ENCODE measurements at places on chromosomes 2 and 18. TPM values are rescaled to one million over a fixed set of nuclear protein-coding genes. Genes with fewer than 3 reads are reported as not detected.
A peak's percentile ranks its signal among the peaks of the same experiment; 100 is the strongest.

GRCh38 chr2:234100686-234101085 lies 50.2 kb downstream of the SPP2 start:
- no peaks in the 10 kb centered on the region for H3K4me1 ChIP-seq
- no peaks in the 10 kb centered on the region for H3K27me3 ChIP-seq
- H3K36me3 ChIP-seq = no peaks in the 10 kb centered on the region

DNA sequence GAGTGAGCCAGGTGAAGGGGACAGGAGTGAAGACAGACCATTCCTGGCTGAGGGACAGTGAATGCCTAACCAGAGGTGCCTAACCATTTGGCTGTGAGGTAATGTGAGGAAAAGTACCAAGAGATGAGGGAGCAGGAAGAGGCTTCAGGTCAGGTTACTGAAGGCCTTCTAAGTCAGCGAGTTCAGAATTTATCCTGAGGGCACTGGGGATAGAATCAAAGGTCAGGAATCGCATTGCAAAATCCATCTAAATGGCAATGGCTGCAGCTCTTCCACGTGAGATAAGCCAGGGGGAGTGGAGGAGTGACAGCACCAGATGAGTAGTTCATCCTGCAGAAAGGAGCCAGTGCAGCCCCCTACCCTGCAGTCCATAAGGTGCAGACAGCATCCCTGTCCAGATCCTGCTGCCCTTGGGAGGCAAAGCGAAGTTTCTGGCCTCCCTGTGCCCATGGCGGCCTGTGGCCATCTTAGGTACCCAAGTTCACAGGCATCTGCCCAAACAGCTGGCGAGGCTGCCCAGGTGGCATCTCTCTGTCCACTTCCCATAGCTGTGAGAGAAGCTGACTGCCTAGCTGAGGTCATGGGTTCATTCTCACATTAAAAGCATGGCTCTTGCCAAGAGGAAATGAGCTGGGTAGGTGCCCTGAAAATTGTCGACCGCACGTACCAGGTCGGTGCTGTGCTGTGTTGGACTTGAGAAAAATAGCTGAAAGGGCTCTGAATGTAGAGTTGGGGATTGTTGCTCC lies 49.5 kb downstream of the CYP27C1 start:
- no peaks in the 10 kb centered on the region for H3K27me3 ChIP-seq
- no peak overlapping the region for H3K4me3 ChIP-seq
- no peak overlapping the region for H3K27ac ChIP-seq
- no peak for DNase-seq
- H3K4me1 ChIP-seq = peaks cover 11% of the 10 kb centered on the region

GRCh38 chr2:113025737-113026136 lies 20.5 kb downstream of the IL36A start:
- no peaks in the 10 kb centered on the region for H3K36me3 ChIP-seq
- peak; percentile 16 for DNase-seq
- no peak overlapping the region for H3K4me3 ChIP-seq
- no peak overlapping the region for H3K27ac ChIP-seq
- H3K4me1 ChIP-seq = no peaks in the 10 kb centered on the region
- H3K27me3 ChIP-seq = peaks cover 7% of the 10 kb centered on the region

- DNase-seq = no peak
- no peaks in the 10 kb centered on the region for H3K27me3 ChIP-seq
- H3K4me1 ChIP-seq = peaks cover 38% of the 10 kb centered on the region
These were observed 119.1 kb downstream of the CDC42EP3 start for GRCh38 chr2:37552339-37552738.

GRCh38 chr18:23021623-23022022 lies 88.5 kb downstream of the RBBP8 start:
- no peak overlapping the region for H3K4me3 ChIP-seq
- no peaks in the 10 kb centered on the region for H3K27me3 ChIP-seq
- no peak for DNase-seq
- no peaks in the 10 kb centered on the region for H3K4me1 ChIP-seq
- H3K36me3 ChIP-seq = peaks cover 36% of the 10 kb centered on the region

DNA sequence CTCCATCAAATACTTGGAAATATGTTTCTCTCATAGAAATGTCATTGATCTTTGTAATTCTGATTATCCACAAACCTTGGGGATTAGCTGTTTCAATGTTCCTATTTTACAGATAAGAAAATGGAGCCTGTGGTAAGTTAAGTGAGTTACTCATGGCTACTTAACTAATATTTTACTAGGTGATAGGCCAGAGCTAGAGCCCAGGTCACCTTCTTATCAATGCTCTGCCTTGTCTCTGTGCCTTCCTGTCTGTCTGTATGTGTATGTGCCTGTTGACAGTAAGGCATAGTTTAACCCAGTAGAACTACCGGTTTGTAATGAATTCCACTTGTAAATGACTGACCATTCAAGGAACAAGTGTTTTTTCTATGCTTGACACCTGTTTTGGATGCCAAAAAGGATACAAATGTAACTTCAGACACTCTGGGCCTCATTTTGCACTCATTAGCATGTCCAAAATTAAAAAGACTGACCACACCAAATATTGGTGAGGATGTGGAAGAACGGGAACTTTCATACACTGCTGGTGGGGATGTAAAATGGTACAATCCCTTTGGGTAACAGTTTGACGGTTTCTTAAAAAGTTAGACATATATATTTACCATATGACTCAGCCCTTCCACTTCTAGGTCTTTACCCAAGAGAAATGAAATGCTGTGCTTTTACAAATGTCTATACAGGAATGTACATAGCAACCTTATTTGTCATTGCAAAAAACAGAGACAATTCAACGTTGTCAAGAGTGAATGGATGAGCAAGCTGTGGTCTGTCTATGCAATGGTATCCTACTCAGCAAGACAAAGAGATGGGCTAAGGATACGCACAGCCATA lies 19.6 kb upstream of the IL1A start:
- peak; percentile 51 for DNase-seq
- peaks cover 13% of the 10 kb centered on the region for H3K4me1 ChIP-seq
- H3K27ac ChIP-seq = no peak overlapping the region
- no peak overlapping the region for H3K4me3 ChIP-seq

DNA sequence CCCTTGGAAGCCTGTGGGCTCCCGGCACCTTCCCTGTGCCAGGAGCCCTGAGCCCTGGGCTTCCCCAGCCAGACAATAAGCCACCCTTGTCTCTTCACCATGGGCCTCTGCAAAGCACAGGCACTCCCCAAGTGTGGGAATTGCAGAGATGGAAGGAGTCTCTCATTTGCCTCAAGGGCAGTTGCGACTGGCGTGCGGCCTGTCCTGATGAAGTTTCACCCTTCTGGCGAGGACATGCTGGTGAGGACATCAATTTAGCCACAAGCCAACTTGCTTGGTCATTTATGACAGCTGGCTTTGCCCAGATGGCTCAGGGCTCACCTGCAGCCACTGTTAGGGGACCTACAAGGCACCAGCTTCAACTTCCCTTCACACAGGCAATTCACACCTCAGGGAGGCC lies 180.2 kb downstream of the ANAPC1 start:
- no peak overlapping the region for H3K4me3 ChIP-seq
- H3K27ac ChIP-seq = no peak overlapping the region
- DNase-seq = no peak

GRCh38 chr2:113157897-113158753 lies 15.6 kb upstream of the PSD4 start:
- no peaks in the 10 kb centered on the region for H3K36me3 ChIP-seq
- H3K4me3 ChIP-seq = peak overlapping the region; percentile 41
- peaks cover 6% of the 10 kb centered on the region for H3K4me1 ChIP-seq

GRCh38 chr2:179373816-179374215 lies 109.2 kb upstream of the SESTD1 start:
- no peak overlapping the region for H3K27ac ChIP-seq
- H3K27me3 ChIP-seq = no peaks in the 10 kb centered on the region
- H3K4me3 ChIP-seq = no peak overlapping the region
- H3K4me1 ChIP-seq = no peaks in the 10 kb centered on the region
- H3K36me3 ChIP-seq = no peaks in the 10 kb centered on the region

GRCh38 chr18:22613788-22614187 lies 196.1 kb upstream of the CTAGE1 start:
- no peaks in the 10 kb centered on the region for H3K27me3 ChIP-seq
- no peak for DNase-seq
- H3K4me3 ChIP-seq = no peak overlapping the region
- H3K27ac ChIP-seq = no peak overlapping the region
- H3K4me1 ChIP-seq = no peaks in the 10 kb centered on the region
- no peaks in the 10 kb centered on the region for H3K36me3 ChIP-seq

DNA sequence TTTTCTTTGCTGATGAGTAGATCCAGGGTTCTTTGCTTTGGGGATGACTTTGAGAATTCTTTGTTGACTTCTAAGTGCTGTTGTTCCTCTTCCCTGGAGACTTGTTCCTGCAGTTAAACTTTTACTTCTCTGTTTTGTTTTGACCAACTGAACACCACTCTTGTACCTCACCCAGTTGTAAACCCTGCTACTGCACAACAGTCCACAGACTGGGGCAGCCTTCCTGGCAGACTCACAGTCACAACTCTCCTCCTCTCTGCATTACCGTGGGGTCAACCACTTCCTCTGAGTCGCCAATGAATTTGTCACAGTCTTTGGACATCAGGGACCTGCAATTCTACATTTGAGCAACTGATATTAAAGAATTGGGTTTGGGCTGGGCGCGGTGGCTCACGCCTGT lies 3.8 kb upstream of the SLC8A1 start:
- H3K27me3 ChIP-seq = no peaks in the 10 kb centered on the region
- H3K36me3 ChIP-seq = no peaks in the 10 kb centered on the region
- peak overlapping the region; percentile 76 for H3K27ac ChIP-seq
- peak; percentile 91 for DNase-seq
- H3K4me3 ChIP-seq = no peak overlapping the region
- H3K4me1 ChIP-seq = peaks cover 45% of the 10 kb centered on the region

DNA sequence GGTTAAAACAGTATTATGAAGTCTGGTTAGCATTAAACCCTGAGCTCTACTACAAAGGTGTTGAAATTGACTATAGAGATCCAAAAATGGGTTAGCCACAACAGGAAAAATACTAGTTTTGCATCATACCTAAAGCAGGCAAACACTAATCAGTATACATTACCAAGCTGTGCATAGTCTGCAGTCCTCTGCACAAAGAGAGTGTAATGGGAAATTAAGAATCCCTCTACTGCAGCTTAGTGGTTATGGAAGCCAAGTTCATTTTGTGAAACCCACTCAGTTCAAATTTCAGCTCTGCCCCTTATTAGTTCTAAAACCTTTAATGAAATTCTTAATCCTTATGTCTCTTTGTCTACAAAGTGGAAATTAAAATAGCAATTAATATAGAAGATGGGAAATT lies 192.1 kb downstream of the MBD2 start:
- DNase-seq = no peak
- no peaks in the 10 kb centered on the region for H3K27me3 ChIP-seq
- no peak overlapping the region for H3K4me3 ChIP-seq
- no peak overlapping the region for H3K27ac ChIP-seq

GRCh38 chr2:234593636-234594035 lies 96.8 kb upstream of the ARL4C start:
- no peaks in the 10 kb centered on the region for H3K4me1 ChIP-seq
- no peak for DNase-seq
- no peak overlapping the region for H3K4me3 ChIP-seq
- H3K27ac ChIP-seq = no peak overlapping the region

- H3K4me1 ChIP-seq = no peaks in the 10 kb centered on the region
- no peaks in the 10 kb centered on the region for H3K27me3 ChIP-seq
- no peak overlapping the region for H3K27ac ChIP-seq
- H3K36me3 ChIP-seq = no peaks in the 10 kb centered on the region
- no peak for DNase-seq
These were observed 423.9 kb upstream of the MAP2 start for GRCh38 chr2:208999911-209000310.

DNA sequence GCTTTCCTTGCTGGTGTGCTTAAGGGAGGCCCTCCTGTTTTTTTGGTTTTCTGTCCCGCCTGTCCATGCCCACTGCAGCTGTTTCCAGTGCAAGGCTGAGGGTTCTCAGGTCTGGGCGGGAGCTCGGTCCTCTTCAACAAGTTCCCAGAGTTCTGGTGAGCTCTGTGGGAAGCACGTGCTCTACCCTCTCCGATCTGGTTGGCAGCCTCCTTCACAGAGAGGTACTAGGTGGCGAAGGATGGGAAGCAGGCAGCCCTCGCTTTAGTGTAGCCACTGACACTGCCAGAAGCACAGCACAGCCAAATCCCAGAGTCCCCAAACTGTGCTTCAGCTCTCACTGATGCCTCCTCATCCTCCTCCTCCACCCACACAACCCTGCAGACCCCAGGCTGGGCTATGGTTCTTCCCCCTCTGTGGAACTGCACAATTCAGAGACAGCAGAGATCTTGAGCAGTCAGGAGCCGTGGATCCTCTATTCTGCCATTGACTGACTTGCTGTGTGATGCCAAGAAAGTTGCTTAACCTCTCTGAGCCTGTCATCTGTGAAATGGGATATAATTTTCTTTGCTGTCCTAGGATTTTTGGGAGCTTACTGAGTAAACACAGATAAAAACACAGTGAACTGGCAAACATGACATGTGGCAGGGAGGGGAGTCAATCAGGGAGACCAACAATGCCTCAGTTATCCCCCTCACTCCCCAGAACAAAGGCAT lies 157.3 kb downstream of the MSH2 start:
- H3K36me3 ChIP-seq = no peaks in the 10 kb centered on the region
- no peak for DNase-seq
- no peak overlapping the region for H3K27ac ChIP-seq
- H3K4me3 ChIP-seq = no peak overlapping the region
- H3K4me1 ChIP-seq = no peaks in the 10 kb centered on the region
- H3K27me3 ChIP-seq = no peaks in the 10 kb centered on the region

GRCh38 chr2:155692856-155693255 lies 639.7 kb downstream of the NR4A2 start:
- H3K36me3 ChIP-seq = no peaks in the 10 kb centered on the region
- no peak for DNase-seq
- H3K27me3 ChIP-seq = no peaks in the 10 kb centered on the region
- no peak overlapping the region for H3K4me3 ChIP-seq
- H3K4me1 ChIP-seq = peaks cover 28% of the 10 kb centered on the region

- H3K4me3 ChIP-seq = no peak overlapping the region
- DNase-seq = no peak
- peaks cover 56% of the 10 kb centered on the region for H3K4me1 ChIP-seq
These were observed 562 bp downstream of the ANKMY1 start for GRCh38 chr2:240557101-240557751.

DNA sequence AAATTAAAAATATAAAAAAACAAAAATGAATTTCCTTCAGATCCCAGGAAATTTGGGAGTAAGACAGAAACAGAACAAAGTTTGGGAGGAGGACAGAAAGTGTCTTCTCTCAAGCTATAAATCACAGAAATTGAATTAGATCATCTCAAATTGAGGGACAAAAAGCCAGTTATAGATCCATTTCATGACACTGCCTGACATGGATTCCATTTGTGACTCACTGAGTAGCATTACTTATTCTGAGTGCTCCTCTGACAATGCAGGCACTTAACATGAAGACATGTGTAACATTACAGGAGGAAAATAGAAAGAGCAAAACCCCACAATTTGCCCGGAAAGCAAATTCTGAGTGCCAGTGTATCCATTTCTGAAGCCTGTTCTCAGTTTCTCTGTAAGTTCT lies 63.9 kb upstream of the CREB1 start:
- H3K4me1 ChIP-seq = no peaks in the 10 kb centered on the region
- no peak overlapping the region for H3K27ac ChIP-seq
- no peaks in the 10 kb centered on the region for H3K27me3 ChIP-seq
- H3K4me3 ChIP-seq = no peak overlapping the region
- no peaks in the 10 kb centered on the region for H3K36me3 ChIP-seq

The CIDEA gene
- polyA plus RNA-seq = not detected

The ARL6IP6 gene
- 23.4 TPM for polyA plus RNA-seq

The AMER3 gene
- not detected for polyA plus RNA-seq

The CYP27A1 gene
- polyA plus RNA-seq = 167 TPM

The NR4A2 gene
- 21.6 TPM for polyA plus RNA-seq

The VWA3B gene
- not detected for polyA plus RNA-seq

The INHA gene
- polyA plus RNA-seq = not detected

The RNF144A gene
- polyA plus RNA-seq = 0.30 TPM

The SERTAD2 gene
- polyA plus RNA-seq = 8.5 TPM

The MEMO1 gene
- polyA plus RNA-seq = 33.3 TPM

The LONRF2 gene
- not detected for polyA plus RNA-seq

The RGPD5 gene
- 0.58 TPM for polyA plus RNA-seq

The NCOA1 gene
- polyA plus RNA-seq = 10.2 TPM

The PSMD1 gene
- polyA plus RNA-seq = 53.9 TPM

The KCNS3 gene
- not detected for polyA plus RNA-seq

The TEKT4 gene
- not detected for polyA plus RNA-seq
